IMR-90 (cell line): ENCODE measurements at places on chromosomes 3 and 15. TPM values are rescaled to one million over a fixed set of nuclear protein-coding genes. Genes with fewer than 3 reads are reported as not detected.
A peak's percentile ranks its signal among the peaks of the same experiment; 100 is the strongest.

Gene TGM5
- total RNA-seq, result not detected in 2 replicates

Gene UROC1
- not detected in 2 replicates for total RNA-seq

Gene KBTBD13
- total RNA-seq, result not detected in 2 replicates

Gene HTR3E
- total RNA-seq, result not detected in 2 replicates

Gene SLC51A
- not detected in 2 replicates for total RNA-seq

Gene CSTA
- not detected in 2 replicates for total RNA-seq

Gene POLR2M
- total RNA-seq, result 83.0 and 117 TPM in 2 replicates

Gene DAZL
- total RNA-seq, result not detected in 2 replicates

DNA sequence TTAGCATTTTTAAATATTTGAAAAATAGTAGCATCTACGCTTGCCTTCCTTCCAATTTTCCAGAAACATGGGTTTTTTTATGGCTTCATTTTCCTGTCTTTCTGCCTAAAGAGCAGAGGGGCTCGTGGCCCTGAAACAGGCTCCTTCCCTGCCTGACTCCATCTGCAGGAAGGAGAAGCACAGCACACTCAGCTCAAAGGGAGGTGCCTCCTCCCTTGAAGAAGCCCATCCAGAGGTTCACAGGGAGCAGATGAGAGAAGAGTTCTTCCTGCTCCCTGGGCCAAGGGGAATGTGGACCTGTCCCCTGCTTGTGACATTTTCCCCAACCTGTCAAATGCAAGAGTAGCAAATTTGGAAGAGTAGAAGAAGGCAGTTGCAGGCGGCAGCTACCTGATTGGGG, 55.8 kb downstream of the BBX start:
- no peaks in the 10 kb centered on the region for H3K4me1 ChIP-seq
- no peak for DNase-seq
- no peak overlapping the region for H3K4me3 ChIP-seq
- H3K27ac ChIP-seq, result no peak overlapping the region

DNA sequence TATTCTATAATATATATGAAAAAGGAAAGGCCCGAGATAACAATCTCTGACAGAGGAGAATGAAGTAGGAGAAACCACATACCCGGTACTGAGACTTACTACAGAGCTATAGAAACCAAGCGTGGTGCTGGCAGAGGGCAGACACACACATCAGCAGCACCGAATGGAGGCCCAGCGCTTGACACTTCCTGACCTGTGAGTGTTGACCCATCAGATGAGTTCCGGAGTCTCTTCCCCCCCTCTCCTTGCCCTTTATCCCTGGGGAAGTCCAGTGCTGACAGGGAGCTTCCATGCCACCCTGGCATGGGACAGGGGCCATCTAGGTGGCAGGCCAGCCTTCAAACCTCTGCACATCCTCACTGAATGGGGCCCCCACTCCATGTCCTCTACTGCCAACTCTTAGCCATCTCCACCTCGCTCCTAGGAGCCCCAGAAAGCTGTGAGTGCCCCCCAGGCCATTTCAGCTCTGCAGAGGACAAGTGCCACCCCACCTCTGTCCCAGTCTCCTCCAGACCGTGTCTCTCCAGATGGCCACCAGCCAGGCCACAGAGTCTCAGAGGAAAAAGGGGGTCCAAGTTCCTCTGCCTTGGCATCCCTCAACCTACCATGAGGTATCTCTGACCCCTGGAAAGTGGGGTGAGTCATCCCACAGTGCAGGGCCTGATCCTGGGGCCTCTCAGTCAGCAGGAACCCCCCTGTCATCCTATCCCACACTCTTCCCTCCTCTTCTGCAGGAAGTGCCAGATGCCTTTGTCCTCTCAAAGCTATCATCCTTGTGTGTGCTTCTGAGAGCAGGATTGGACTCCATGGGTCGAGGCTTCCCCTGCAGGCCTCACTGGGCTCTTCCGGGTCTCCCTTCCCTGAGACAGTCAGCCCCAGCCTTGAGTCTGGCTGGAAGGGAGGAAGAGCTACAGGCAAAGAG, 116.5 kb upstream of the ALDH1A3 start:
- H3K4me1 ChIP-seq, result peaks cover 15% of the 10 kb centered on the region
- H3K36me3 ChIP-seq, result no peaks in the 10 kb centered on the region
- peak; percentile 17 for DNase-seq
- H3K27ac ChIP-seq, result no peak overlapping the region
- no peaks in the 10 kb centered on the region for H3K27me3 ChIP-seq

- H3K4me3 ChIP-seq, result no peak overlapping the region
- H3K27me3 ChIP-seq, result peaks cover 19% of the 10 kb centered on the region
- DNase-seq, result no peak
These were observed 12.3 kb downstream of the ISLR start for GRCh38 chr15:74185710-74186348.

GRCh38 chr3:143099690-143100089, 19.9 kb upstream of the CHST2 start:
- no peak overlapping the region for H3K4me3 ChIP-seq
- no peaks in the 10 kb centered on the region for H3K36me3 ChIP-seq
- no peak overlapping the region for H3K27ac ChIP-seq
- no peak for DNase-seq

- DNase-seq, result peak; percentile 10
- no peak overlapping the region for H3K4me3 ChIP-seq
- no peaks in the 10 kb centered on the region for H3K36me3 ChIP-seq
- H3K27ac ChIP-seq, result no peak overlapping the region
- H3K27me3 ChIP-seq, result no peaks in the 10 kb centered on the region
These were observed 34.2 kb downstream of the GABRA5 start for GRCh38 chr15:26901041-26901440.

DNA sequence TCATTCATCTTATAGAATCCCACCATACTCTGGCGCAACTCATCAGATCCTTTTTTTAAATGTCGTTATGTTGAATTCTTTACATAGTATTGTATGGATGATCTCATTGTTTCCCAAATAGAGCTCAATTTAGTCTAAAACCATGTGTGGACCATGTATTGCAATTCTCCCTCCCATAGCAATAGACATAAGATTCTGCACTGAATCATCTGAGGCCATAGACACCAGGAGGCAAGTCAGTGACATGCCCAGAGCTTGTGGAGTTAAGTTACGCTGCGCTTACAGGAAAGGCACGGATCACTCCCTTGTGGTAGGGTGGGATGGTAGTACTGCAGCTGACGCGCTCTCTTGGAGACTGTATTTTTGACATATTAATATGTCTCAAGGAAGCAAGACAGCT, 211.0 kb downstream of the GABRB3 start:
- no peaks in the 10 kb centered on the region for H3K36me3 ChIP-seq
- H3K4me1 ChIP-seq, result no peaks in the 10 kb centered on the region
- H3K27ac ChIP-seq, result no peak overlapping the region
- no peak overlapping the region for H3K4me3 ChIP-seq
- DNase-seq, result no peak

DNA sequence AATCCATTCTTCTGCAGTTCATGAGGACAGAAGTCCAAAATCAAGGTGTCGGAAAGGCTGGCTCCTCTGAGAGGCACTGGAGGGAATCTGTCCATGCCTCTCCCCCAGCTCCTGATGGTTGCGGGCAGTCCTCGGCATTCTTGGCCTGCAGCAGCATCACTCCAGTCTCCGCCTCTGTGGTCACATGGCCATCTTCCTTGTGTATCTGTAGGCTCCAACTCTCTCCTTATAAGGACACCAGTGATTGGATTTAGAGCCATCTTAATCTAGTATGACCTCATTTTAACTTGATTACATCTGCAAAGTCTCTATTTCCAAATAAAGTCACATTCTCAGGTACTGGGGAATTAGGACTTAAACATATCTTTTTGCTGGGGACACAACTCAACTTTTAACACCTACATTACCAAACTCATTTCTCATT, 56.0 kb upstream of the FLNB start:
- peak overlapping the region; percentile 98 for H3K27ac ChIP-seq
- DNase-seq, result peak; percentile 96
- H3K4me1 ChIP-seq, result peaks cover 22% of the 10 kb centered on the region
- no peak overlapping the region for H3K4me3 ChIP-seq
- H3K27me3 ChIP-seq, result no peaks in the 10 kb centered on the region

- DNase-seq, result no peak
- peaks cover 2% of the 10 kb centered on the region for H3K4me1 ChIP-seq
- H3K27ac ChIP-seq, result no peak overlapping the region
- H3K27me3 ChIP-seq, result no peaks in the 10 kb centered on the region
- no peak overlapping the region for H3K4me3 ChIP-seq
These were observed 117.0 kb downstream of the SMAD6 start for GRCh38 chr15:66819084-66819483.

DNA sequence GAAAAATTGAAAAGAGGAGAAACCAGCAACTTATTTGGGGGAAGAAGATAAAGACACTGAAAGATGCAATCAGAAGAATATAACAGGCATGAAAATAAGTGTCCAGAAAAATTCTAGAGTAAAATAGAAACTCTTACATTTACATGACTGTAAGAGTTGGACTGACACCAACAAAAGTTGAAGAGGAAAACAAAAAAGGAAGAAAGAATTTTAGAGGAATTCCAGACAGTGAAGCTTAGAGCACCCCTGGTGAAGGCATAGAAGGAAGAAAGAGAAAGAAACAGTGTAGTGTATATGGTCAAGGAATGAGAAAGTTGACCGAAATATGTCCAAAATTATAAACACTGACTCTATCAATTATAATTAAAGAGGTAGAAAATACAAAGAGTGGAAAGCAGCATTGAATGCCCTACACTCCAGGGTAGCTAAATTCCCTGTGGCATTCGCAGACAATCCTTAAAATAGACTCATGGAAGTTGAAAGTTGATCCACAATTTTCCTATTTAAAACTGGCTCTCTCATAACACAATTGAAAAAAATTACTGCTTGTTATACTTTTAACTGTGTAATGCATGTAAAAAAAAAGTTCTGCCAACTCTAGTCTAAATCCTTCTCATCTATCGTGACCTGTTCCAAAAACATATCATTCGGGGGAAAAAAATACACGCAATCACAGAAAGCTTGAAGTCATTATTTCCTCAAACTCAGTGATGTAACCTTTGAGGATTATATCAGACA, 102.6 kb upstream of the ABI3BP start:
- no peaks in the 10 kb centered on the region; the same call in 1 of the 2 replicates for H3K4me1 ChIP-seq
- no peak overlapping the region for H3K4me3 ChIP-seq
- no peaks in the 10 kb centered on the region for H3K27me3 ChIP-seq
- DNase-seq, result peak; percentile 23
- H3K36me3 ChIP-seq, result no peaks in the 10 kb centered on the region
- no peak overlapping the region for H3K27ac ChIP-seq

DNA sequence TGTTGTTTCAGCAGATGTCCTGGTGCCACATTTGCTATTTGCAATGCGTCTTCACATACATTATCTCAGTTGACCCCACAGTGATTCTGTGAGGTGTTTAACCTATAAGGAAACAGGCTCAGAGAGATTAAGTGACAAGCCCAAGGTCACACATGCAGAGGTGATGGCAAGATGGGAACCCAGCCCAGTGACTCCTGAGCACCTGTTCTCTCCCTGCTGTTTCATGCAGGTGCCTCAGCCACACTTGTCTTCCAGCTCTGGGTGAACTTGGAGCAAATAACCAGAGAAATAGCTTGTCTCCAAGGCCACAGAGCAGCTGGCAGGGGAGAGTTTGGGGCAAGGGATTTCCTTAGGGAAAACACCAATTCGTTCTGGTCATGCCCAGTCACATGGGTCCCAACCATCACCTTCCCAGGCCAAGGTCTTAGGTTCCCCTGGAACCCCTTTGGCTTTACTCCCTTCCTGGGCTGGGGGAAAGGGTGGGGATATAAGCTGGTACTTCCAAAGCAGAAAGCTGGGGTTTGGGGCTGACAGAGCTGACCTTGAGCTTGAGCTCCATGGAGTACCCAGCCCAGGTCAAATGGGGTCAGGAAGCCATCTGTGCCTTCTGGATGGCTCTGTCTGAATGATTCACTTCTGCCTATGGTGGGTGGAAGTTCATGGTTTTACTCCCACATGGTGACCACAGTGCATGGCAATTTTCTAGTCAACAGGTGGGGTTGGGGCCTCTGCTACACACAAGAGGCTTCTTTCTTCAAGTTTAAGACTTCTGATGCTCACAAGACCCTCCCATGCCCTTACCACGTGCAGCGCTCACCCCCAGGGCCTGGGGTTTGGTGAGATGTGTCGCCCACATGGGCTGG, 22.4 kb downstream of the LIPC start:
- no peaks in the 10 kb centered on the region for H3K27me3 ChIP-seq
- no peak overlapping the region for H3K27ac ChIP-seq
- H3K4me1 ChIP-seq, result peaks cover 6% of the 10 kb centered on the region
- no peaks in the 10 kb centered on the region for H3K36me3 ChIP-seq

DNA sequence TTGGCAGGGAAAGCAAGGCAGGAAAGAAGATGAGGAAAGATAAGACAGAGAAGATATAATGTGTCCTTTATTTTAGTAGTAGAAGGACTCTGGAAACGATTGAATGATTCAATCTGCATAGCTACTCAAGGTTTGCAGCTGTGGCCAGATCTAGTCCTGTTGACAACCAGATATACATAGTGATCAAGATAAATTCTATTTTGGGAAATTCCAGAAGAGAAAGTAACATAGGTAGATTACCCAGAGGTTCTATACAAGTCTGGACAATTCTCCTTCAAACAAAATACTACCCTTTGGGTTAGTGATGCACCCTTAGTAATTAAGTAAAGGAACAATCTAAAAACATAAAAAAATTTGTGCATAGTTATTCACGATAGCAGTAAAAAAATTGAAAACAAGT, 9.4 kb downstream of the TERC start:
- H3K4me1 ChIP-seq, result peaks cover 5% of the 10 kb centered on the region; the same call in 1 of the 2 replicates
- H3K27me3 ChIP-seq, result no peaks in the 10 kb centered on the region
- DNase-seq, result no peak
- no peak overlapping the region for H3K27ac ChIP-seq
- H3K4me3 ChIP-seq, result no peak overlapping the region
- H3K36me3 ChIP-seq, result no peaks in the 10 kb centered on the region

DNA sequence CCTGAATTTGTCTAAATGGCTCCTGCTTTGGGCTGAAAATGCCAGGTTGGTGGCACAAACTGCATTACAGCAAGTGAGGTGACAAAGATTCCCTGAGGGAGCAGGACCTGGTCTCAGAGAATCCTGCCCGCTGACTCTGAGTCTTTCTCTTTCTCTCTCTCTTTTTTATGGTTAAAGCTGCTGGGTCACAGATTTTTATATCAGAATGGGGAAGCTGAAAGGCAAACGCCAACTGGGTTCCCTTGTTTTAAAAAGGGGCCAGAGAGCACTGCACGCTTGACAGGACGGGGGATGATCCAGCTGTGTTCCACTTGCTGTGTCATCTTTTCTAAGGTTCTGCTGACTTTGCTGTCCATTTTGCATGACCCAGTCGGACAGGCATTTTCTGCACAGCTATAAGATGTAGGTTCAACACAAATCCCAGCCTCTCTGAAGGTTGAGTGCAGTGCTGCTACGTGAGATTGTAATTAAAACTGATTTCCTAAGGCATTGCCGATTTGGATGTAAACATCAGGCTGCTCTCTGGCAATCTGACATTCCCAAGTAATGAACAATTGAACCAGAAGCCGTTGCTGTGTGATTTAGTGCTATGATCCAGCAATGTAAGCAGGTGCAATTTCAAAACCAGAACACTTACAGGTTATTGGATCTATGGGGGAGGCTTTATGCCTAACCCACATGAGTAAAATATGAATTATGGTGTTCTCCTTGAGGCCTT, 25.8 kb downstream of the ARHGEF3 start:
- peaks cover 4% of the 10 kb centered on the region; the same call in 1 of the 2 replicates for H3K4me1 ChIP-seq
- H3K4me3 ChIP-seq, result no peak overlapping the region
- no peaks in the 10 kb centered on the region for H3K36me3 ChIP-seq
- H3K27ac ChIP-seq, result no peak overlapping the region
- DNase-seq, result peak; percentile 25

- no peak overlapping the region for H3K27ac ChIP-seq
- H3K4me1 ChIP-seq, result no peaks in the 10 kb centered on the region
- H3K4me3 ChIP-seq, result no peak overlapping the region
- no peaks in the 10 kb centered on the region for H3K36me3 ChIP-seq
- DNase-seq, result no peak
These were observed 543.1 kb upstream of the RGMA start for GRCh38 chr15:93631958-93632618.
